ENCODE measurements at places on chromosomes 1 and 21.

DNA sequence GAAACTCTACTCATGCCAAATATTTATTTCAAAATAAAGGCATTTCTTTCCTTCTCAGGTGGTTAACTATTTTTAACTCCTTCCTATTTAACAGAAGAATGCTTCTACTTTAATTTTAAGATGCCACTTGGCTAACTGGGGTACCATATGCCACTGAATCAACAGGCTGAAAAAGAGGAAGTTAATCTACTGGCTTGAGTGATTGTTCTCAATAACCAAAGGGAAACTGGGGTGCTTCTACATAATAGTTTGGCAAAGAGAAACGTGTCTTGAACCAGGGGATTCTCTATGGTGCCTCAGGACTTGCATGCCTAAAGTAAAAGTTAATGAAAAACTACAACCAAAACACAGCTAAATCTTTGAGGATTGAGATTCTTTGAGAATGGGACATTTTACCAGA is 142.6 kb downstream of the DENND1B start:
- DNase-seq, result peak; percentile 52

DNA sequence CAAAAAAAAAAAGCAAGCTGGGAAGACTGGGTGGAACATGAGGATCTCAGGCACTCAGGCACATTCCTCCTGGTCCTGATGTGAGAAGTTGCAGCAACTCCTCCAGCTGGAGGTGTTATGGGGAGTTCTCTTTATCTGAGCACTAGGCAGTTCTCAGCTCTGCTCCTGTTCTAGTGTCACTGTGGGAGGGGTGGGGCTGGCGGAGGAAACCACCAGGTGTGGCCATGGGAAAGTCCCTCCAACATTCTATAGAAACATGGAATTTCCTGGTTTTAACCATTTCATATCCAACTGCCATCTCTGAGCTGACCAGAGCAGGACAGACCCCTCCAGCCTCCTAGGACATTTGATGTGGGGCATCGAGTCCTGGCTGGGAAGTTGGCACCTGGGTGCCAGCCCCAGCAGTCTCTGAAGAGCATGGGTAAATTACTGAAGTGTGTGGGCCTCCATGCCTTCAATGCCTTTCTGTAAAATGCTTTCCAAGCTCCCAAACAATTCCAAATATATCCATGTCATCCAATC is 804 bp upstream of the IKBKE start:
- no peak for DNase-seq

GRCh38 chr1:119286587-119287181 is 81.9 kb upstream of the HAO2 start:
- DNase-seq, result peak; percentile 32

DNA sequence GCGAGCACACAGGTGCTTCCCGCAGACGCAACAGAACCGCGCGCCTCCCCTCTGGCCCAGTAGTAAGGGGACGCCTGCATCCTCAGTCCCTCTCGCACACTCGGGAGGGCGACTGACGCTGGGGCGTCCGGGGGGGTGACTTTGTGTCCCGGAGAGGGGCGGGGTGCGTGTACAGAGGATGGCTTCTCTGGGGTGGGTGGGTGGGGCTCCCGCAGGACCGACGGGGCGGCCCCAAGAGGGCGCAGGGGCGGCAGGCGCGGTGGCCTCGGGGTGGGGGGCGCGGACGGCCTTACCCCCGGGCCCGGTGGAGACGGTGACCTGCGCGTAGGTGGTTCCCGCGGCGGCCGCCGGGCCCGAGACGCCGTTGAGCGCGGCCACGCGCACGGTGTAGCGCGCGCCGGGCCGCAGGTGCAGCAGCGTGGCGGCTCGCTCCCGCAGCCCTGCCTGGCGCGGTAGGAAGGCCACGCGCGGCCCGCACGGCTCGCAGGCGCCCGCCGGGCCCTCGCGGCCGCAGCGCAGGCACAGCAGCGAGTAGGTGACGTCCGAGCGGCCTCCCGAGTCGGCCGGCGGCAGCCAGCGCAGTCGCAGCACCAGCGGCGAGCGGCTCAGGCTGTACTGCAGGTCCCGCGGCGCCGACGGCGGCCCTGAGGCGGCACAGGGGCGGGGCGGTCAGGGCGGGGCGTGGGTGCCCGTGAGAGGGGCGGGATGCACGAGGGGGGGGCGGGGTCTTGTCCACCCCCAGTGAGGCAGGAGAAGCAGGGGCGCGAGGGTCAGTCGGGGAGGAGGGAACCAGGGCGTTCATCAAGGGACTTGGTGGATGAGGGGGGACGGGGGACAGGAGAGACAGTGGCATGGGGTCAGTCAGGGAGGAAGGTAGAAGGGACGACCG is 12.1 kb downstream of the EPHA10 start:
- no peak for DNase-seq

DNA sequence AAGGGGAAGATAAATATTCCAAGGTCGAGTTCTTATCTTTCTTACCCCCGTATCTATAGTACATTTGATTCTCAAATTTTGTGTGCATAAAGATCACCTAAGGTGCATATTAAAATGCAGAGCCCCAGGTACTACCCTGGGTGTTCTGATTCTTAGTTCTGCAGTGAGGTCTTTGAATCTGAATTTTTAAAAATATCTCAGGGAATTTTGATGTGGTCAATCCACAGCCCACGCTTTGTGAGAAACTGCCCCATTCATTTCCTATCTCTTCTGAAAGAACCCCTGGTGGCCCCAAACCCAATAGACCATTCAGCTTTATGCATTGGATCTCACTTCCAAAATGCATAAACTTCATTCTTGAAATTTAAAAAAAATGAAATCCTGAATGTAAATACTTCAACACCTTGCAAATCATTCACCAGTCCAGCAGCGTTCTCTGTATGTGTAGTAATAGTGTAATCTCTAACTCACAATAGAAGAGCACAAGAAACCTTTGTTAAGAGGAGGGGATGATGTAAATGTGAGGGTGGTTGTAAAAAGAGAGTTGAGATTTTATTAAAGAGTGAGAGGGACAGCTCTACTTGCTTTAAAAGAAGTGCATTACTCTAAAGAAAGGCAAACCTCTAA is 108.8 kb upstream of the ZP4 start:
- no peak for DNase-seq

DNA sequence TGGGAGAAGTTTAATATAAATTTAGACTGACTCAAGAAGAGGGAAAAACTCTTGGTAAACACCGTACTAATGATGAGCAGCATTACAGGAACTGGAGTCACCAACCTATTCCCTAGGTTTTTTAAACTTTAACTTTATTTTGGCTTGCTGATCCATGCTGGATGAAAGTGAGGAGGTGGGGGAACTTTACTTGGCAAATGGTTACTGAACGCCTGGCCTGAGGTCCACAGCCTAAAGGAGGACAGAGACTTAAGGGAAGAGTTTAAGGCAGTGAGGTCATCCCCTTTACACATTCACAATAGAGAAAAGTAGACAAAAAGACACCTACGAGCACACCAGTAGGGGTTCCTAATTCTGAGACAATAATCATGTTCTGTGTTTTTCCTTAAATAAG is 25.6 kb upstream of the A3GALT2 start:
- no peak for DNase-seq

DNA sequence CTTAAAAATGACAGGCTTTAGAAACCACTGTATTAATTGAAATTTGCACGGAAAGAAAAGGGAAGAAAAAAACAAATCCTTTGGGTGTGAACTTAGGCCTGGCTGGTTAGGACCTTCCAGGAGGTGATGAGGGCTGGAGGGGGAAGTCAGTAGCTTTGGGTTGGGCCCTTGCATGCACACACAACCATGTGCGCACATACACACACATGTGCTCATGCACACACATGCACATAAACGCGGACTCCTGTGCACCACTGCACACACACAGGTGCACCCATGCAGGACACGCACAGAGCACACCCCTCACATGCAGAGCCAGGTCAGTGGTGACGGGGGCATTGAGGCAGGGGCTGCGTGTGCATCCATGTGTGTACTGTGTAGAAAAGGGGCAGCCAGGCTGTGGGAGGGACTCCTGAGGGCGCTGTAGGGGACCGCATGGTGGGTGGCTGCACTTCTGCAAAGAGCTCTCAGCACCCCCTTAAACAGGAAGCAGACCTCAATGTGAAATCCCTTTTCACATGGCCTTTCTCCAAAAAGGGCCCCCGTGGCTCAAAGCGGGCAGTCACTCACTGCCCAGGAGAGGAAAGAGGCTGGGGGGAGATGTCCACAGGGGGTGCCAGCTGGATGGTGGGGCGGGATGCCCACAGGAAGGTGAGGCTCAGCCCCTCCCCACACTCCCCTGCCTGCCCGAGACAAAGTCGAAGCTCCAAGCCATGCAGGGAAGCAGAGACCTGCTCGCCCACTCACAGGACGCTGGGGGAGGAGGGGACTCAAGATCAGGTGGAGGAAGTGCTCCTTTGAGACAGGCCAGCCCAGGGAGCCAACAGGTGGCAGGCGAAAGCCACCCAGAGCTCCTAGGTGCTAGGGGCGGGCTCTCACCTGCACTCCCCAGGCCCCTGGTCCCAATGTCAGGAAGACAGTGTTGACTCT is 95.2 kb downstream of the ITPKB start:
- peak; percentile 82 for DNase-seq

Measured in Kasumi-1 (cell line).